ENCODE measurements at places on chromosomes 5 and 9.

GRCh38 chr5:4093970-4094369 lies 498.3 kb downstream of the IRX1 start:
- no peak for DNase-seq

- DNase-seq: no peak
Observed at GRCh38 chr9:133974631-133975341, 17.3 kb downstream of the VAV2 start.

GRCh38 chr5:62305715-62306322 lies at the start of gene KIF2A:
Gene KIF2A (plus strand): TSS chr5:62306206. CDS start chr5:62306473, 267 bp downstream.
- DNase-seq: peak; percentile 68

- DNase-seq: no peak
Observed at GRCh38 chr5:177304392-177305119, 957 bp downstream of the PRELID1 start.

GRCh38 chr9:126550891-126551351 lies 62.8 kb upstream of the LMX1B start:
- DNase-seq: no peak

DNA sequence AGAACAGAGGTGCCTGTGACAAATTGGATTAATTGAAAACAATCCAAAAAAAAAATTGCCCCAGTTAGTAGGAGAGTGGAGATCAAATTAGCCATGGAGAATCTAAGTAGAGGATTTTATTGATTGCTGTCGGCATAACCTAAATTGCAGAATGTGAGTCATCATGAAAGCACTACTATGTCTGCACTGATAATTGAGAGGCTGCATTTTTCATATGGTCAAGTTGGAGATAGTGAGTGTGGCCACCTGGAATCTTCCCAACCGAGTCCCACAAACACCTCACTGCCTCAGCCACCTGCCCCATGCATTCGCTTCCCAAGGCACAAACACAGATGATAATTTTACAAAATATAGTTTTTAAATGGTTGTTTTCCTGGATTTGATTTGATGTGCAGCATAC lies 123.7 kb downstream of the NTRK2 start:
- no peak for DNase-seq

GRCh38 chr9:29390859-29391258 lies 1817.6 kb upstream of the C9orf72 start:
- no peak for DNase-seq

DNA sequence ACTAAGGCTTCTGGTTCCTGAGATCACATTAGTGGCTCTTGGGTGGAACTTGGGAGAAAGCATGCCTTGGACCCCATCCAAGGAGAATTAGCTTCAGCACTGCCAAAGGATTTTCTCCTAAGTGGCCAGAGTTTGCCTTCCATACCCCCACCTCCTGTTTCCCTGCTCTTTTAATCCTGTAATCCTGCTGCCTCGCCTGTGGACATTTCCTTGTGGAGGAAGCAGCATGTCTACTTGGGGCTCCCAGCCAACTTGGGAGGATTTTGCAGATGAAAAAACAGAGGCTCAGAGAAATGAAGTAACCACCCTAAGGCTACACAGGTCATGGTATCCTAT lies 1.6 kb downstream of the ARSI start:
- no peak for DNase-seq

DNA sequence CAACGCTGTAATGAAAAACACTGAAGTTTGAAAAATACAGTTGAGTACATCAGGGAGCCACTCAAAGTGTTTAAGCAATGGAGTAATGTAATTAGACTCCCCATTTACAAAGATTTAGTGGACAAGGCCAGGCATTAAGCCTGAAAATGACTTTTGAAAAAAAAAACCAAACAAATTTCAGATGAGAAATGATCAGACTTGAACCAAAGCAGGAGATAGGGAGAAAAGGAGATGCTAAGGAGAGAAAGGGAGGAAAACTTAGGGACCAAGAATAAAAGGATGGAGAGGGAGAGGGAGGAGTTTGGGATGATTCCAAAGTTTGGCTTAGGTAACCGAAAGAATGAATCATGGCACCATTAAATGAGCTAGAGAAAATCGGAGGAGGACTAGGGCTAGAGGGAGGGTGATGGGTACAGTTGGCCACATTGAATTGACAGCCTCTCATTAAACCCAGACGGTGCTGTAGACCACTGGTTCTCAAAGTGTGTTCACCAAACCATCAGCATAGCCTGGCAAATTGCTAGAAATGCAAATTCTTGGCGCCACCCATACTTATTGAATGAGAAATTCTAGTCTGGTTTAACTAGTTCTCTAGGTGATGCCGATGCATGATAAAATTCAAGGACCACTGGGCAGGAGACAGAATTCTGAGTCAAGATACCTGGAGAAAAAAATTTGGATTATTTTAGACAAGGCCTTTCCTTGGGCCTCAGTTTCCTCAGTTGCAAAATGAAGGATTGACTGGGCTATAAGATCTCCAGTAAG lies 6.2 kb upstream of the CPEB4 start:
- no peak for DNase-seq

DNA sequence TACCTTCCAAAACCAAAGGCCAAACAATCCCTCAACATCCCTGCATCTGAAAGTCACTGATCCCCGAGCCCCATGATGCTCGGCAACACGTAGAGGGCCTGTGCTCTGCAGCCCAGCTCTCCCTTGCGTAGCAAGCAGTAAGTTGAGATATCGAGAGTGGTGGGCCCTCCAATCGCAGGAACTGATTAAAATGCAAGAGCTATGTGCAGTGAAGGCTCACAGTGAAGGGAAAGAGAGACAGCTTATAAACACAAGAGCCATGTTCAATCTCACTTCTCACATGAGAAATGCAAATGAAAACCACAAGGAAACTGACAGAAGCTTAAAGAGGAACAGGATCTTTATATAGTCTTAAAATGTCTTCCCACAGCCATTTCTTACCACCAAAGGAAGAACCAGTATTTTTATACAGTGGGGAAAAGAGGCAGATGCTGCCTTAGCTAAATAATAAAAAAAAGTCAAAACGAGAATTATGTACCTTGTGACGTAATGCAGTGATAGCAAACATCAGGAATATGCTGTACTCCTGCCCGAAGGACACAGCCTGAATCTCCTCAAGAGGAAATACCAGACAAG lies 24.6 kb downstream of the TTF1 start:
- DNase-seq: no peak

DNA sequence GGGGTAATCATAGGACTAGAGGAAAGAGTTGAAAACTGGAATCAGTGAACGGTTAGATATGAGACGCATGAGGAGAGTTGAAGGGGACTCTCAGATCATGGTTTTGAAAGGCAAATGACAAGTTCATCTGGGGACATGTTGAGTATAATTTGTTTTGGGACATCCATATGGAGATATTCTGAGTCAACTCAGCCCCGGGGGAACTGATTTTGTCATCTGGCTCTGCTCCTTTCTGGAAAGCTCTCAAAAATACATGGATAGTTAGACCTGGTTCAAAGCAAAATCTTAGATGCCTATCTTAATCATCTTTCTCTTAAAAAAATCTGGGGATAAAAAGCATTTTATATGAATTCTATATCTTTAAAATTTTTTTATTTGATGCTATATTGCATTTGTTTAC lies 161.2 kb downstream of the SNX18 start:
- DNase-seq: no peak

- no peak for DNase-seq
Observed at GRCh38 chr9:71758277-71758676, 10.0 kb downstream of the CEMIP2 start.

GRCh38 chr9:115553060-115553773 lies 435.3 kb upstream of the TNC start:
- no peak for DNase-seq

DNA sequence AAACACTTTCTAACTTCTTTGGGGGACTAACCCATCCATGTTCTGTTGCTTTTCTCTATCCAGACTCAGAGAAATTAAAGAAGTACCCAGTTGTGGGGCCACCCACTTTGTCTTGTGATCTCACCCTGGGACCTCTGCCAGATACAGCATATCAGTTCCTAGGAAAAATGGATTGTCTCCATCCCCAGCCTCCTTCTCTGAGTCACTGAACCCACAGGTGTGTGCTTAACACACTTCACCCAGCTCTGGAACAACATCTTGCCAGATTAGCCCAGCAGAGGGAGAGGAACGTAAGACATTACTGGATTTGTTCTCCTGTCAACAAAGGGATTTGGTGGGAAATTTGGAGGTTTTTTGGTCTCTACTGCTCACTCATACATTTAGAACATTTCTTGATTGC lies 19.2 kb downstream of the FAM240B start:
- DNase-seq: no peak

GRCh38 chr9:129242971-129243561 lies 65.0 kb upstream of the IER5L start:
- DNase-seq: peak; percentile 70

DNA sequence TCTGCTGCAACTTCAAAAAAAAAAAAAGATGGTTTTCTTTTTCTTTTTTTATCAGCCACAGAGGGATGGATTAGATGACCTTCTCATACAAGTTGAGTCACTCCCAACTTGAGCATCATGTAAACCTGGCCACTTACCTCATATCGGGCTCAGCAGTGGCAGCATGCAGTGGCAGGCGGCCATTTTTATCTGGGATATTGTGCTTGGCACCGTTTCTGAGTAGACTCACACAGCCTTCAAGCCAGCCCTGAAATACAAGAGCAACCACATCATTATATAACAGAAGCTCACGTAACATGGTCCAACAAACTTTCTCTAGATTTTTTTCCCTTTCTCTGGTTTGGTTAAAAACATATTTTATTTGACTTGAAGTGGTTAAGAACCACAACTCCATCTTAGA lies 62.6 kb downstream of the ANKRD55 start:
- DNase-seq: no peak

DNA sequence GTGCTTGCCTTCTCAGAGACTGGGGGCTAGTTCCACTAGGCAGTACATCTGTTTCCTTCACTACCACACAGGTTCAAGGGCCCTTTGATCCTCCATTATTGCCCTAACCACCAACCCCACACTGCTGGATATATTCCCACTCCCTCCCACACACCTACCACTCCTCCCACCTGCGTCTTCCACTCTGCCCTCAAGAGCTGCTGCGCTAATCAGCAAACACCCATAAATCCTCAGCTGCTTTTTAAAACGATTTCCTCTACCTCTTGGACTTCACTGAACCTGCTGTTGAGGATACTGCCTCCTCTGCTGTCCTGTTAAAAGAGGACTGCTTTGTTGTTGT lies 120.9 kb downstream of the MAPKAP1 start:
- DNase-seq: no peak

DNA sequence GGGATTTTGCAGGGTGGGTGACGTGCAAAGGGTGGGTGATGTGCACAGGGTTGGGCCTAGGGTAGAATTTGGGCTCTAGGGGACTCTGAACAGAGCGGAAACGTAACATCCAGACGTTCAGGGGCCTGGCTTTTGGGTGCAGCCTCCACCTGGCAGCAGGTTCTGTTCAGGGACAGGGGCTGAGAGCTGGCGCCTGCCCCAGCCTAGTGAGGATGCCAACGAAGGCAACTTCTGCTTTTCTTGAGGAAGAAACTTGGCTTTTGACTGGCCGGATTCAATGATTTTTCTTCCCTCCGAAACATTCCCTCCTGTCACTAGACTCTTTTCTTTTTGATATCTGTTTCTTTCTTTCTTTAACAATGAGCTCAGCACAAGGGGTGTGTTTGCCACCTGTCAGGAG lies 38.6 kb upstream of the SLC6A19 start:
- no peak for DNase-seq

- DNase-seq: no peak
Observed at GRCh38 chr5:159098603-159099436, 896 bp downstream of the EBF1 start.

DNA sequence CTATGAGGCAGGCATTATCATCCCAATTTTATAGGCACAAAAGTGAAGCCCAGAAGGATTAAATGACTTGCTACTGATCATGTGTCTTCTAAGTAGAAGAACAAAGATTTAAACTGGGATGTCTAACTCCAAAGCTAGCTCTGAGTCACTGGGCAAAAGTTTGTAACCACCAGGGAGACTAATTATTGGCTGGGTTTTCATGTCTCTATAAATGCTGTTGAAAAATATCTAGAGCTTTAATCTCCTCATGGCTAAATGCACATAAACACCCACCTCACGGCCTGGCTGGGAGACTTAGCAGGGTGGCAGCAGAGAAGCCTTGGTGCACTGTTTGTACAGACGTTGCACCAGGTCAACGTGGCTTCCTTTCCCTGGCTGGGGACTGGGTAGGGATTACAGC lies 144.6 kb downstream of the MELK start:
- DNase-seq: no peak

DNA sequence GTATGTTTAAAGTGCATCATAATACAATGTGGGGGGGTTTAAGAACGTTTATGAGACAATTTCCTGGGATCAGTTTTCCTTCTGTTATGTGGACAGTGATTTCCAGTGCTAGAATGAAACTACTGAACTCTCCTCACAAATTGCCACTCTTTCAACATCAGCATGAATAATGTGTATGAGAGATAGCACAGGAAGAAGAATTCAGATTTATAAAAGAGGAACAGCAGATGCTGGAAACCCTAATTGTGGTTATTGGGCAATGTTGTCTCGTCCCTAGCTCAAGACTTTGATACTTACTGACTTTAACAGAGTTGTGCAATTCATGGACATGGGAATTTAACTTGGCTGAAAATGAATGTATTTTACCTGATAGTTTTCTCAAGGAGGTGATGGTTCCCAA lies 410.8 kb upstream of the MEF2C start:
- no peak for DNase-seq

- no peak for DNase-seq
Observed at GRCh38 chr5:57531333-57531732, 48.7 kb upstream of the ACTBL2 start.

GRCh38 chr9:113471566-113471965 lies 8.0 kb downstream of the RGS3 start:
- no peak for DNase-seq

DNA sequence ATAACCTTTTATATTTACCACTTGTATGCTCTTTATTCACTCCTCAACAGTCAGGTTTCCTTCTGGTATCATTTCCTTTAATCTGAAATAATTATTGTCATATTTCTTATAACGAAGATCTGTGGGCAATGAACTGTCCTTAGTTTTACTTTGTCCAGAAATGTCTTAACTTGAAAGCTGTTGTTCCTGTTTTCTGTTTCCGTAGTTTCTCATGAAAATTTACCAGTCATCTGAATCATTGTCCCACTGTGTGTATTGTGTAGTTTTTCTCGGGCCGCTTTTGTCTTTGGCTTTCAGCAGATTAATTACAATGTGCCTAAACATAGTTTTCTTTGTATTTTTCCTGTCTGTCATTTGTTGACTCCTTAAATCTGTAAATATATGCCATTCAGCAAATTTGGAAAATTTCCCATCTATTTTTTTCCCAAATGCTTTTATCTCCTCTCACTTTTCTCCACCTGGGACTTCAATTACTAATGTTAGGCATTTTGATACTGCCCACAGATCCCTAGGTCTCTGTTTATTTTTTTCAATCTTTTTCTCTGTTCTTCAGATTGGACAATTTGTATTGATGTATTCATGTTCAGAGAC lies 74.9 kb downstream of the PDE8B start:
- no peak for DNase-seq

GRCh38 chr9:83432104-83432627 lies 106.0 kb downstream of the FRMD3 start:
- peak; percentile 66 for DNase-seq

Measured in gastrocnemius medialis (tissue), 4 donors.